Left renal pelvis (tissue), 4 donors: ENCODE measurements at places on chromosomes 12 and 14. TPM values are rescaled to one million over a fixed set of nuclear protein-coding genes. Genes with fewer than 3 reads are reported as not detected.

Gene PTPRQ
- polyA plus RNA-seq: 1.6 TPM

Gene P2RX7
- 0.63 TPM for polyA plus RNA-seq

GRCh38 chr14:97271451-97271960, 474.3 kb downstream of the VRK1 start:
- DNase-seq: no peak

GRCh38 chr12:109763201-109763841, 49.7 kb downstream of the FAM222A start:
- DNase-seq: no peak

Gene KRT72
- not detected for polyA plus RNA-seq

- DNase-seq: no peak
Measured at GRCh38 chr14:74867673-74868072, 8.3 kb downstream of the PROX2 start.

DNA sequence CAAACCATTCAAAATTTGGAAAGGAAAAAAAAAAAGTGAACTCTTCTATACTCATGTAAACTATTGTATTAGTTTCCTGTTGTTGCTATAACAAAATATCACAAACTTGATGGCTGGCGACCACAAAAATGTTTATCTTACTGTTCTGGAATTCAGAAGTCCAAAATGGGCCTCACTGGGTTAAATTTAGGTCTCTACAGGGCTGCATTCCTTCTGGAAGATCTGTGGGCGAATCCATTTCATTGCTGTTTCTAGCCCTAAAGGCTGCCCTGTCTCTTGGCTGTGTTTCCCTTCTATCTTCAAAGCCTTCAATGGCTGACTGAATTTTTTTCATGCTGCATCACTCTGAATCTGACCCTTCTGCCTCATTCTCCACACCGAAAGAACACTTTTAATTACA, 105.1 kb upstream of the NAV3 start:
- DNase-seq: no peak
